ENCODE measurements at places on chromosomes 12 and 14.

GRCh38 chr14:62179367-62180018, 417.3 kb downstream of the SNAPC1 start:
- DNase-seq, result peak; percentile 8
- H3K4me3 ChIP-seq, result no peak overlapping the region
- H3K36me3 ChIP-seq, result no peaks in the 10 kb centered on the region

- H3K4me1 ChIP-seq, result no peaks in the 10 kb centered on the region
- no peak overlapping the region for H3K27ac ChIP-seq
- no peaks in the 10 kb centered on the region for H3K27me3 ChIP-seq
- no peak overlapping the region for H3K4me3 ChIP-seq
- DNase-seq, result no peak
These were observed 452.1 kb downstream of the BCAT1 start for GRCh38 chr12:24496755-24497154.

DNA sequence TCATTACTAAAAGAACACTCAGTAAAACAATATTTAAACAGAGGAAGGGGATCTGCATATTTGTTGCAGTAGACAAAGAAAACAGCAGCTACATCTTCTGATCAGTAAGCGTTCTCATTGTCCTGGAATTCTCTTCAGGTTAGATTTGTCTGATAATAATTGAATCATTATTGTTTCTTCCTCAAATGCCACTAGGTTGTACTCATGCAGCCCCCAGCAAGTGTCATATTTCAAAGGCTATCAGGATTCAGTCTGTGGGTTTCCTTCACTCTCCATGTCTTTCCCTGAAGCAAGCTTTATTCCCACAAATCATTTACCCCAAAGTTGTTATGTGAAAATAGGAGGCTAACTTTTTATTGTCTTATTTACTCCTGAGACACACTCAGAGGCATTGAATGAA, 14.7 kb downstream of the PIK3C2G start:
- no peak overlapping the region for H3K27ac ChIP-seq
- no peak for DNase-seq
- H3K4me3 ChIP-seq, result no peak overlapping the region
- H3K27me3 ChIP-seq, result no peaks in the 10 kb centered on the region

DNA sequence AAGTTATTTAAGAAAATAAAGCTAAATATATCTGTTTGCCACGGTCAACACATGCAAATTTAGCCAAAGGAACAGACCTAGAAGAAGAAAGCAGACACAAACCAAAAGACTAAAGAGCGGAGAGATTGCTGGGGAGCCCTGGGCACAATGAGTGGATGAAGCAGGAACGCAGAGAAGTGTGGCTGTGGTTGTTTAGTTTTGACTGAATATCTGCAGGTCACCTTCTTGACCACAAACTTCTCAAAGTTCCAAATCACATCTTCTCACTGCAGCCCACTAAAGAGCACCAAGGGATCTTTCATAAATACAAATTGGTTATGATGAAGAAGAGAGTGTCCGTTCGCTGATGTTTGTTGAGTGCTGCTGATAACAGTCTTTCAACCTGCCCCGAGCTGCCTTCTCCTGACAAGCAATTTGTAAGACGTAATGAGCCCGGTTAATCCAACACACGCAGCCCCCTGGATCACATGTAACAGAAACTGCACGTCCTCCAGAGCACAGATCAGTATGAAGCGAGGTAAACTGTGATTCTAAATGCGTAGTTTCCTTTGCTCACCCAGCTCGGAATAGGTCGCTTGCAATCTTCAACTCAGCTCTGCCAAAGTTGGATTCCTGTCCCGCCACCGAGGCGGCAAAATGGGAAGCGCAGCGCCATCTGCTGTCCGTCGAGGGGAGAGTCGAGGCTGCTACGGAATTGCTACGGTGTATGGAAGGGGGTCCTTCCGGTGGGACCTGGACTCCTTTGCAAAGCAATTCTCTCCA, 120.8 kb downstream of the GXYLT1 start:
- H3K4me3 ChIP-seq, result peak overlapping the region; percentile 61
- no peak overlapping the region for H3K27ac ChIP-seq
- no peaks in the 10 kb centered on the region for H3K36me3 ChIP-seq
- H3K4me1 ChIP-seq, result peaks cover 8% of the 10 kb centered on the region
- peak; percentile 75 for DNase-seq

DNA sequence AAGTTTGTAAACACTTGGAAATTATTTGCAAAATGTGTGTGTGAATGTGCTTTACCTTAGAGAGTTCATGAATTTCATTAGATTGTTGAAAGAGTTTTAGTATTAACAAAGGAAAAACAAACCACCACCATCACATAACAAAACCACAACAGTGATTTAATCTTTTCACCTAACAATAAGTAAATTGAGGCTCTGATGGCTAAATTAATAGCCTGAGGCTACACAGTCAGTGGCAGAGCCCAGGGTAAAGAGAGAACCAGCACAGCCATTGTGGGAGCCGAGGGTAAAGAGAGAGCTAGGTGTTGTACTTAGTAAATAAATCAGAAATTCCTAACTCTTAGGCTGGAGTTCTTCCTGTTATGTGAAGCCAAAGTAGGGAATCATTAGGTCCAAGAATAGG, 51.2 kb upstream of the CAPRIN2 start:
- no peak for DNase-seq
- H3K27me3 ChIP-seq, result peaks cover 12% of the 10 kb centered on the region
- H3K4me1 ChIP-seq, result peaks cover 1% of the 10 kb centered on the region
- no peaks in the 10 kb centered on the region for H3K36me3 ChIP-seq
- H3K27ac ChIP-seq, result no peak overlapping the region

DNA sequence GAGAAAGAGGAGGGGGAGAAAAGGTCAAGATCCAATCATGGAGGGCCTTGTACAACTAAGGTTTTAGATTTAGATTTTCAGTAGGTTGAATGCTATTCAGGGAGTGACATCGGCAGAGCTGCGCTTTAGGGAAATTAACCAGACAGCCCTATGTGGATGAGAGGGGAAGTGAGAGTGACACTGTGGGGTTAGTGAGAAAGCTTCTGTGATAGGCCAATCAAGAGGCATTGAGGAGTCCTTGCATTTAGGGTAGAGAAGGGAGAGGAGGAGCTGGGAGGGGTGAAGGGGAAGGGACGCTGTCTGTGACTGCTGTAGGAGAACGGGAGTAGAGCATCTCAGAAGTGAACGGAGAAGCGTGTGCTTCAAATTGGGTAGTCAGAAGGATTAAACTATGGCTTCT, 3.4 kb downstream of the HSD17B6 start:
- H3K4me1 ChIP-seq, result peaks cover 2% of the 10 kb centered on the region
- DNase-seq, result no peak
- H3K36me3 ChIP-seq, result no peaks in the 10 kb centered on the region
- H3K4me3 ChIP-seq, result no peak overlapping the region
- H3K27me3 ChIP-seq, result no peaks in the 10 kb centered on the region

DNA sequence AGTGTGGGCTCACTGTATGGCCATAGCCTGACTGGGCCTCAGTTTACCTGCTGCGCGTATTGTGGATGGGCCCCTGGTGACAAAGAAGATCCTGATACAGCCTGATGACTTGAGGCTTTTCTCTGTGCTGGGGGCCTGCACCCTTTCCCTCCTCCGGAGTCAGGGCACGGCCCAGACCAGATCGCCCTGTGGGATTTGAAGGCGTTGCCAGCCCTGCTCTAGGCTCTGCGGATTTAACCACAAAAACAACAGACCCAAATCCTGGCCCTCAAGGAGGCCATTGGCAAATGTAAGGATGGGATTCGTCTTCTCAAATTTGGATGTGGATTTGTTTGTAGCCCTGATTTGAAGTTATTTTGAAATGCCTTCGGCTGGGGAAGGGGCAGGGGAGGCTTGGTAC, 195.8 kb downstream of the TSPAN9 start:
- no peaks in the 10 kb centered on the region for H3K4me1 ChIP-seq
- H3K27me3 ChIP-seq, result peaks cover 8% of the 10 kb centered on the region
- no peaks in the 10 kb centered on the region for H3K36me3 ChIP-seq

DNA sequence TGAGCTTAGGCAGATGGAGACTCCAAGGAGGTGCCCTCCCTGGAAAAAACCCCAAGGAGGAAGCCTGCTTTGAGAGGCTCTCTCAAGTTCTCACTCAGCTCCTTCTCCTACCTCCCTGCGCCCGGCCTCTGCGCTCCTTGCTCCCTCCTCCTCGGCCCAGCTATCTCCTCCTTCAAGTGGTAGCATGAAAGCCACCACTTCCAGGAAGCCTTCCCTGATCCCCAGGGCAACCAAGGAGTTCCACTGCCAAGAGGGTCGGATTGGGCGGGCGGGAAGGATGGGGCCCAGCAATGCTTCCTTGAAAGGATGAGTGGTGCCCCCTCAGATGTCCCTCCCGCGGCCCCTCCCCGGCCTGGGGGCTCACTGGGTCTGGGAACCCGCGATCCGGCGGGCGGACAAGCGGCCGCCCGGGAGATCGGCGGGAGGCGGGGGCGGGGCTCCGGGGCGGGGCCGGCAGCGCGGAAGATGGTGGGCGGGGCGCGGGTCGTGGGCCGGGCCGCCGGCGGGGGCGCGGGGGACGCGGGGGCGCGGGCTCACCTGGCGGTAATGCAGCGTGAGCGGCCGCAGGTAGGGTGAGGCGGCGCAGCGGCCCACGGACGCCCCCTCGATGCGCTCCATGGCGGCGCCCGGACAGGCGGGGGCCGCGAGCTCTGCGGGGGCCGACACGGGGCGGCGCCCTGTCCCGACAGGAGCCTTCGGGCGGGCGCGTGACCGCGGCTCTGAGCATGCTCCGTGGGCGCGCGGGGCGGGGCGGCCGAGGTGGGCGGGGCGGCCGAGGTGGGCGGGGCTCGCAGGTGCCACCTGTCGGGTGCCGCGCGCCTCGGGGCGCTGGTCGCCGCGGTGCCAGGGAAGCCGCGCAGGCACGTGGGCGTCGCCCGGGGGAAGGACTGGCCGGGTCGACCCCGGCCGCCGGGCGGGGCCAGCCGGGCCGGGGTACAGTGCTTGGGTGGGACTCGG, at the start of gene NUDT14:
Gene NUDT14 (minus strand): TSS at position 721 of the 957 bp plus-strand sequence. CDS start 103 bp downstream, at position 618.
- peak; percentile 80 for DNase-seq
- H3K27ac ChIP-seq, result no peak within 1 kb of the TSS
- peaks cover 9% of the 10 kb centered on the region for H3K27me3 ChIP-seq
- H3K4me3 ChIP-seq, result peak within 1 kb of the TSS; percentile 71
- peaks cover 6% of the 10 kb centered on the region for H3K4me1 ChIP-seq

- H3K27ac ChIP-seq, result no peak within 1 kb of the TSS
- H3K4me1 ChIP-seq, result no peaks in the 10 kb centered on the region
- H3K4me3 ChIP-seq, result no peak within 1 kb of the TSS
These were observed at the start of gene SLCO1B1 for GRCh38 chr12:21130998-21131397. Gene SLCO1B1 (plus strand): TSS chr12:21131194. CDS start chr12:21141575, 10,381 bp downstream.

- no peaks in the 10 kb centered on the region for H3K36me3 ChIP-seq
- H3K4me3 ChIP-seq, result no peak overlapping the region
- H3K4me1 ChIP-seq, result no peaks in the 10 kb centered on the region
- H3K27me3 ChIP-seq, result no peaks in the 10 kb centered on the region
These were observed 559.9 kb downstream of the C12orf50 start for GRCh38 chr12:87469295-87469694.

DNA sequence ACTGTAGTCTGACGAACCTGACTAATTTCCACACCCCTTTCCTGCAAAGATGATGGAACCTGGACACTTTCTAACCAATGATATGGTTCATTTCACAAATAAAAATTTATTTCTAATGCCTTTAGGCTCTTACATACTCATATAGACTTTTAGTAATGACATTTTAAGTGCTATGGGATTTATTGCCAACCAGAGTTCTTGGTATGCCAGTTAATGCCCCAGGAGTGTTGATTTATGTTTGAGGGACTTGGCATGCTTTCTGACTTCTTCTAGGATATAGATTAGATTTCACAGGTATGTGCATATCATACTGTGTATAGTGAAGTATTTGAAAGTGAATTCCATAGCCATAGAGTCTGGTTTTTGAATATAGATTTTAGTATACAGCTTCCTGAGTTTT, 159.5 kb downstream of the CFAP54 start:
- no peaks in the 10 kb centered on the region for H3K36me3 ChIP-seq
- no peaks in the 10 kb centered on the region for H3K4me1 ChIP-seq
- H3K27me3 ChIP-seq, result peaks cover 5% of the 10 kb centered on the region
- H3K4me3 ChIP-seq, result no peak overlapping the region
- no peak for DNase-seq

DNA sequence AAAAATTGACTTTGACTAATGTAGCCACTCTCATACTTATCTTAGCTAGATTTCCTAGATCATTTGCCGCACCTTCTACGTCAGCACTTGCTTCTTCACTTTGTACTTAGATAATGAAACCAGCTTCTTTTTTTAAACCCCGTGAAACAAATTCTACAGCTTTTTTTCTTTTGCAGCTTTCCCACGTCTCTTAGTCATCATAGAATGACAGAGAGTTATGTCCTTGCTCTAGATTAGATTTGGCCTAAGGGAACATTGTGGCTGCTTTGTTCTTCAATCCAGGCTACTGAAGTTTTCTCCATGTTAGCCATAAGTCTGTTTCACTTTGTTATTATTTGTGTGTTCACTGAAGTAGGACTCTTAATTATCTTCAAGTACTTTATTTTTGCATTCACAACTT, 94.9 kb downstream of the SLCO1A2 start:
- H3K27me3 ChIP-seq, result peaks cover 9% of the 10 kb centered on the region
- no peak for DNase-seq
- no peaks in the 10 kb centered on the region for H3K36me3 ChIP-seq
- no peak overlapping the region for H3K4me3 ChIP-seq
- H3K4me1 ChIP-seq, result no peaks in the 10 kb centered on the region

GRCh38 chr12:91576432-91576831, 393.8 kb upstream of the DCN start:
- peaks cover 4% of the 10 kb centered on the region for H3K27me3 ChIP-seq
- peaks cover 11% of the 10 kb centered on the region for H3K4me1 ChIP-seq
- no peak overlapping the region for H3K4me3 ChIP-seq
- no peak overlapping the region for H3K27ac ChIP-seq

DNA sequence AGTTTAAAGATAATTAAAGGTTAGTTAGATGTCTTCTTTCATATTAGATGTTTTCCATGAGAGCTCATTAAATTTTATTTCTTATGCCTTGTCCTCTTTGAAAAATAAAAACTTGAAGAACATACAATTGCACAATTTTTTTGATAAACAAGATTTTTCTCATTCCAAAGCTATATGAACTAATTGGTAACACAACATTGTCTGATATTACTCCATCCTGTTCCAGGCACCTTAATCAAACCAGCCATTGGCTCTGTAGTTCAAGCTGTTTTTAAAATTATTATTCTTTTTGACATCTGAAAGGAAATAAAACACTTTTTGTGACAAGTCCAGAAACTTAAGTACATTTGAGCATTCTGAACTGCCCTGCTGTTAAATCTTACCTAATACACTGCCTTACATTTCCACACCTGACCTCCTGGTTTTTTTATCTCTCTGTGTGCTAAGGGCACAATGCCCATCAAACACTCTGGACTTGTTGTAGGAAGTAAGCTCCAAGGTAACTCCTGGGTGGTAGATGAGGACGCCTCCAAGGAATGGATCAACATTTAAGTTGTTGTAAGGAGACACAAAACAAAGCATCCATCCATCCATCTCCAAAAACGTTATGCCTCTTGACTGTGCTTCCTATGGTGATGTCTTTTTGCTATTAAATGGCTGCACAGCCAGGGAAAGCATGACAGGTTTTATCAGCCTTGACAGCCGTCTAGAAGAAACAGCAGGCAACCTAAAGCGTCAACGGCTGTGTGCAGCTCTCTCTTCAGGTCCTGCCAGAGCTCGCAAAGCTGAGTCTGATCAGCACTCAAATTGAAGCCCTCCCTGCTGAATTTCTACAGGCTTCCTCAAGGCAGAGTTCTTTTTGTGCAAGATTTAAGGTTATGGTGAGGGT, 449.9 kb upstream of the FLRT2 start:
- no peak overlapping the region for H3K27ac ChIP-seq
- H3K4me1 ChIP-seq, result no peaks in the 10 kb centered on the region
- DNase-seq, result no peak
- H3K36me3 ChIP-seq, result no peaks in the 10 kb centered on the region
- no peaks in the 10 kb centered on the region for H3K27me3 ChIP-seq

Data from activated naive CD8-positive, alpha-beta T cell treated with anti-CD3 and anti-CD28 coated beads, Interleukin-2, amount 50 U/mL, for 24 hours (primary cell).